ENCODE measurements at places on chromosomes 7 and 10.
A peak's percentile ranks its signal among the peaks of the same experiment; 100 is the strongest.

GRCh38 chr10:60351191-60351853, 38.4 kb downstream of the ANK3 start:
- DNase-seq: no peak

- DNase-seq: no peak
Observed at GRCh38 chr10:82942286-82943099, 1067.5 kb downstream of the NRG3 start.

GRCh38 chr7:95609277-95609971, 13.1 kb upstream of the PDK4 start:
- DNase-seq: no peak

GRCh38 chr7:101691822-101692384, 62.8 kb upstream of the MYL10 start:
- DNase-seq: peak; percentile 60

- no peak for DNase-seq
Observed at GRCh38 chr10:77347052-77347451, 290.6 kb downstream of the KCNMA1 start.

All from ecto neural progenitor cell (in vitro differentiated cells).